HCT116 (cell line): ENCODE measurements at places on chromosomes 13 and 19.
A peak's percentile ranks its signal among the peaks of the same experiment; 100 is the strongest.

GRCh38 chr13:113324398-113324797 is 27.4 kb downstream of the LAMP1 start:
- DNase-seq: no peak

DNA sequence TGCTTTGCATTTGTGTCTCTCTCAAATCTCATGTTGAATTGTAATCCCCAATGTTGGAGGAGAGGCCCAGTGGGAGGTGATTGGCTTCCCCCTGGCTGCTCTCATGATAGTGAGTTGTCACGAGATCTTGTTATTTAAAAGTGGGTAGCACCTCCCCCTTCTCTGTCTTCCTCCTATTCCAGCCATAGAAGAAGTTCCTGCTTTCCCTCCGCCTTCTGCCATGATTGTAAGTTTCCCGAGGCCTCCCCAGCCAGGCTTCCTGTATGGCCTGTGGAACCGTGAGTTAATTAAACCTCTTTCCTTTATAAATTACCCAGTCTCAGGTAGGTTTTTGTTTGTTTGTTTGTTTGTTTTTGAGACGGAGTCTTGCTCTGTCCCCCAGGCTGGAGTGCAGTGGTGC is 3.8 kb downstream of the LILRA4 start:
- no peak for DNase-seq

DNA sequence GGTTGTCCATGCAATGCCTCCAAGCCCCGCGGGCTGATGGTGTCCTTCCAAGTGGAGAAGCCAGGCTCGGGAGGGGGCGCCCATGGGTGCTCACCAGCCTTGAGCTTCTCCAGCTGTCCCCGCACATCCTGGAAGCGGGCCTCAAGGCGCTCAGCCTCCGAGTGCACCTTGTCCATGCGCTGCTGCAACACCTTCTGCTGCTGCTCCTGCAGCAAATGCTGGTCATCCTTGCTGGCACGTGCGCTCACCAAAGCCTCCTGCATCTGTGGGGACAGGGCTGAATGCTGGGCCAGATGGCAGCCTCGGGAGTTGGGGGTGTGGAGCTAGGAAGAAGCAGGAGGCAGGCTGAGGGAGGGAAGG is 22.8 kb upstream of the EMP3 start:
- no peak for DNase-seq

- DNase-seq: peak; percentile 47
These were observed 3.7 kb downstream of the ANGPTL8 start for GRCh38 chr19:11242864-11243797.

DNA sequence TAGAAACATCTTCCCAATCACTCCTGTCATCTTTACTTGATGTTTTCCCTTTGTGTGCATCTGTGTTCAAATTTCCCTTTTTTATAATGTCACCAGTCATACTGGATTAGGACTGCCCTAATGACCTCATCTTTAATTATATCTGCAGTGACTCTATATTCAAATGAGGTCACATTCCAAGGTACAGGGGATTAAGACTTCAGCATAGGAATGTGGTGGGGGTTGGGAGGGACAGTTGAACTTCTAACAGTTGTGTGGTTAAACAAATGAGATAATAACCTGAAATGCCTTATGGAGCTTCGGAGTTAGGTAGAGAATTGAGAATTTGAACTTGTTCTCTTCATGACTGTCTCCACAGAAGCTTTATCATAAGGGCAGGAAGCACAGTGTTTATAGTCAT is 23.0 kb downstream of the PAN3 start:
- no peak for DNase-seq

- DNase-seq: no peak
These were observed 3.1 kb downstream of the ADAT3 start for GRCh38 chr19:1908364-1908678.

DNA sequence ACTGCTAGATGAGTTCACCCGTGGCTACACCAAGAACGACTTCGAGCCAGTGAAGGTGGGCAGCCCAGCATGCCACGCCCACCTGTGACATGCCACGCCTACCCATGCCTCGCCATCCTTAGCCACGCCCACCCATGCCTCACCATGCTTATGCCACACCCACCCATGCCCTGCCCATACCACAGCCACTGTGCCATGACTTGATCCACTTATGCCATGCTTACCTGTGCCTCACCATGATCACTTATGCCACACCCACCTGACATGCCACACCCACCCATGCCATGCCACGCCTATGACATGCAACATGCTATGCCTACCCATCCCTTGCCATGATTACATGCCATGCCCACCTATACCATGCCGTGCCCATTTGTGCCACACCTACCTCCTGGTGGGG is 12.9 kb upstream of the USE1 start:
- DNase-seq: peak; percentile 15

DNA sequence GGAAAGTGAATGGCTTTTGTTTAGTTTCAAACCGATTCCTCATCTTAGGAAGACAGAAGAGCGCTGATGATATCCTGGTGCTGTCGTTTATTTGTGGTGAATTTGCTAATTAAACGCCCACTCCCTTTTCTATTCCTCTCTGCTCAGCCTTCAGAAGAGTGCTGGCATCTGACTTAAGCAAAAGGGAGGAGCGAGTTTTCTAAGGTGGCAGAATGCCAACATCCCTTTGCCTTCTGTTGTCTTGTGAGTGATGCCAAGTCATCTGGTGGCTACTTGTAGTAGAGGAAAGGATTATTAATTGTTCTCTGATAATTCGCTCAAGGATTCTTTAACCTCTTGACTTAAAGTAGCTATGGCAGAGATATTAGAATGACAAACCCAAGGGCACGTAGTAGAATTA is 68.1 kb downstream of the ERCC5 start:
- DNase-seq: no peak

DNA sequence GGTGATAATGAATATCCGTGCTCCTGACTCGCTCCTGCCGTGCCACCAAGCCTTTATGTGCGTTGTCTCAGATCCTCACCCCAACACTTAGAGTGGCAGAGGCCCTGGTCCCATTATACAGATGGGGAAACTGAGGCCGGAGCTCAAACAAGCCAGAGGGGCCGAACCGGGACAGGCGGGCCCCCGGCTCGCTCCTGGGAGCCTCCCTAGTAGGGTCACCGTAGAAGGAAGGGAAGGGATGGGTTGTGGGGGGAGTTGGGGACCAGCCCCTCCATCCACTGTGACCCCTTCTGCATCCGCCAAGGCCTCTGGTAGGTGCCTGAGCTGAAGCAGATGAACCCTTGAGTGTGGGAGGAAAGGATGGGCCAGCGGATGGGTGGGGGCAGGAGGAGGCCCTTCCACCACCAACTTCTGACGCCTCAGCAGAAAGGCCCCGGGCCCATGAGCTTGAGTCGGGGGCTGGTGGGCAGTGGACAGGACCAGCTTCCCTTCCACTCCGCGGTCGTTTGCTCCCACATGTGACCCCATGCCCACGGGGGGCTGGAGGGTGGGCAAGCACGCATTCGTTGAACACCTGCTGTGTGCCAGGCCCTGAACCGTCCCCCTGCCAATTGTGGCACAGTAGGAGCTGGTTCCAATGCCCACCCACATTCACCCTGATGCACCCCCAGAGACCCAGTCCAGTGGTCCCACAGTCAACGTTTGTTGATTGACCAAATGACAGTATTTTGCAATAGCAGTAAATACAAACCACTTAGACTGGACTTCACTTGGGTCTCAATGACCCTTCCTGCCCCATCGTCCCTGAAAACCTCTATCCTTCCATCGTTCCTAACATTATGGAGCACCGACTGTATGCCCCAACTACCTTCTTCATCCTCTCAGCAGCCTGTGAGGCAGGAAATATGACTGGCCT is 24.2 kb upstream of the TCF3 start:
- no peak for DNase-seq

- DNase-seq: no peak
These were observed 199.2 kb upstream of the MAB21L1 start for GRCh38 chr13:35675651-35676050.

DNA sequence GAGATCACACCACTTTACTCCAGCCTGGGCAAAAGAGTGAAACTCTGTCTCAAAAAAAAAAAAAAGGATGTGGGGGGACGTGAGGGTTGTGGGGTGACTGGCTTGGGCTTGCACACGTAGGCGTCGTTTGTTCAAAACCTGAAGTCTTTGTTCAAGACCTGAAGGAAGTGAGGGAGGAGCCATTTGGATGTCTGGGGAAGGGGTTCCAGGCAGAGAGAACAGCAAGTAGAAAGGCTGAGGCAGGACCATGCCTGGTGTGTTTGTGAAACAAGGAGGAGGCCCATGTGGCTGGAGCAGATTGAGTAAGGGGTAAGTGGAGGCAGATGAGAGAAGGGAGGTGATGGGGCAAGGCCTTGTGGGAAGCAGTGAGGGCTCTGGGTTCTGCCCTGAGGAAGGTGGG is 27.8 kb downstream of the PIN1 start:
- DNase-seq: no peak

- DNase-seq: no peak
These were observed 549 bp downstream of the TIMM50 start for GRCh38 chr19:39481229-39481545.

GRCh38 chr19:37975071-37975470 is 68.1 kb downstream of the SIPA1L3 start:
- DNase-seq: no peak

- no peak for DNase-seq
These were observed 7.7 kb upstream of the LGALS7 start for GRCh38 chr19:38781058-38781457.

GRCh38 chr13:67961331-67961730 is 731.2 kb upstream of the PCDH9 start:
- DNase-seq: no peak

GRCh38 chr13:76758257-76758656 is 127.9 kb downstream of the KCTD12 start:
- DNase-seq: no peak

DNA sequence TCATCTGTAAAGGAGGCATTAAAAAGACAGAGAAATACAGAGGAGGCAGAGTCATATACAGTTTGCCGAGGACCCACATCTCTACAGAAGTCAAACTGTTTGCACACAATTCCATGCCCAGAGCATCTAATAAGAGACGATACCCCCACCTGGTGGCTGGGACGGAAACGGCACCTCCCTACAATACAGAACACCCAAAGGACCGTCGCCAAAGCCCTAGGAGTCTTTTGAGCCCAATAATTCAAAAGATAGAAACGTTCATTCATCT is 703 bp upstream of the PLEKHG2 start:
- peak; percentile 84 for DNase-seq

DNA sequence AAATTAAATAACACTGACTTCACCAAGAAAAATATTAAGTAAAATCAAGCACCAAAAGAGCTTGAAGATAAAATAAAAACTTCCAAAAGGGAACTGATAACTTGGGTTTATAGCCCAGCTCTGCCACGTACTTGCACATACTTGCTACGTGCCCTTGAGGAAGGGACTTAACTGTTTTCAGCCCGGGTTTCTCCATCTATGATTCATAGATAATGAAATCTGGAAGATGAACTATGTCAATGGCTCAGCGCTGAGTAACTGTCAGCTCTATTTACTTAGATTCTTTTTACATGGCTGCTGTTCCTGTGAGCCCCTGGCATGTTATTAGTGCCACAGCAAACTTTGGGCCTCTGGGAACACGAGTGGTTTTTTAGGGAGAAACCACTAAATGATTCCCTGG is 9.6 kb upstream of the ZC3H13 start:
- DNase-seq: no peak

- DNase-seq: no peak
These were observed 372.1 kb downstream of the UQCRFS1 start for GRCh38 chr19:28840891-28841290.

DNA sequence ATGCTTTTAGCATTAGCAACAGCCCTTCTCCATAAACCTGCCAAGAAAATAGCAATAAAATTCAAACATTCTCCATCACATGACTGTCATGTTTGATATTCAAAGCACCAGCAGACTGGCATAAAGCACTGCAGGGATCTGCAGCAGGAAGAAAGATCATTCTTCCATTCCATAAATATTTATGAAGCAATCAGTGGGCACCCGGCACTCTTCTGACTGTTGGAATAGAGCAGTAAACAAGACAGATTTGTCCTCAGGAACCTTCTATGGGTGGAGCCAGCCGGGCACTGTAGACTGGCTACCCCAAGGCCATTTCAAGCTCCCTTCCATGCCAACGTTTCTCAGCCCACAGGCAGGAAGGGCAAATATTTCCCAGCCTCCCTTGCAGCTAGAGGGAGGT is 25.5 kb downstream of the PLA2G4C start:
- DNase-seq: no peak

DNA sequence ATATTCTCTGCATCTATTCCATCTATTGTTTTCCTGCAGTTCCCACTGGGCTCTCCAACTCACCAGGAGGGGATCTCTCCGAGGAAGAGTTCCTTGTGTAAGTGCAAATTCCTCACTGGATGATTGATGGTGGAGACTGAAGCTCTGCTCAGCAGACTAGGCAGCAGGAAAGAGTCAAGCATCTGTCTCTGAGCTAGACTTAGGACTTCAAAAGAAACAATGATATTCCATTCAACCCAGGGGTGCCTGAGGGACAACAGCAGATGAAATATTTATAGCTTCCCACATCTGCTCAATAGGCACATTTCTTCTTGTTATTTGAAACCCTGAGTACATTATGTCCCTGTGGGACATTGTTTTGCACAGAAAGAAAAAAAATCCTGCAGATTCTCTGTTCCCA is at the start of the genes OR7A5 and OR7C1:
Gene OR7A5 (minus strand): TSS at position 175 of the 400 bp plus-strand sequence. CDS start 6,944 bp downstream, outside the sequence.
Gene OR7C1 (minus strand): TSS at position 175 of the 400 bp plus-strand sequence. CDS start 35,049 bp downstream, outside the sequence.
- DNase-seq: no peak

GRCh38 chr19:57282011-57282643 is 1.8 kb downstream of the ZNF460 start:
- DNase-seq: no peak

DNA sequence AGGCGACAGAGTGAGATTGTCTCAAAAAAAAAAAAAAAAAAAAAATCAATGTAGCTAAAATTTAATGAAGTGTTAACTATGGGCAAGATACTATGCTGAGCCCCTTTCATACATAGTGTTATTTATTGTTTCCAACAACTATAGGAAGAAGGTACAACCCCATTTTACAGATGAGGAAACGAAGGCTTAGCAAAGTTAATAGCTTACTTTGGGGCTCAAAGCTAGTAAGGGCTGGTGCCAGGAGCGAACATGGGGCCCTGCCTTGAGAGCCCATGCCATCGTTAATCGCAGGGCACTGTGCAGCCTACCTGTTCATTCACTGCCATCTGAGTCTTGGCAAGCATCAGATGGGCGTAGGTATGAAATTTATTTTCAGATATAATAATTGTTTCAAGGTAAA is 1.9 kb upstream of the FRY start:
- DNase-seq: no peak

GRCh38 chr19:31354316-31354715 is 5.1 kb upstream of the TSHZ3 start:
- no peak for DNase-seq

GRCh38 chr19:3365836-3366752 is at the start of gene NFIC:
TSS of gene NFIC (plus strand) at chr19:3366583. CDS start at chr19:3366637, 54 bp downstream.
- peak; percentile 51 for DNase-seq

- DNase-seq: no peak
These were observed 13.2 kb downstream of the NAPSA start for GRCh38 chr19:50352242-50352641.

DNA sequence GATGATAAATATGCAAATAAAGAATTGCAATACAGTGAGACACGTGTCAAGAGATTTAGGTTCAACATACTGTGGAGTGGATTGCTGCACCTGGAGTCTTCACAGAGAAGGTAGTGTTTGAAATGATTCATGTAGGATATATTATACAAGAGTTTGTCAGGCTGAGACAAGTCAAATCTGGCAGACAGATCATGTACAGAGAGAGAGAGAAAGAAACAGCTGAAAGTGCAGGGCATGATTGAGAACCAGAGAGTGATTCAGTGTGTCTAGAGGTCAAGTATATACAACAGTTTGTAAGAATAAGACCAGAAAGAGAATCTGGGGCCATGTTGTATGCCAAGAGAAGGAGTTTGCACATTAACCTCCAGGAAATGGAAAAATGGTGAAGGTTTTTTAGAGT is 2.1 kb upstream of the VWA8 start:
- DNase-seq: no peak

GRCh38 chr13:51564252-51564651 is 20.0 kb upstream of the WDFY2 start:
- no peak for DNase-seq
